ENCODE measurements at places on chromosomes 4 and X.

DNA sequence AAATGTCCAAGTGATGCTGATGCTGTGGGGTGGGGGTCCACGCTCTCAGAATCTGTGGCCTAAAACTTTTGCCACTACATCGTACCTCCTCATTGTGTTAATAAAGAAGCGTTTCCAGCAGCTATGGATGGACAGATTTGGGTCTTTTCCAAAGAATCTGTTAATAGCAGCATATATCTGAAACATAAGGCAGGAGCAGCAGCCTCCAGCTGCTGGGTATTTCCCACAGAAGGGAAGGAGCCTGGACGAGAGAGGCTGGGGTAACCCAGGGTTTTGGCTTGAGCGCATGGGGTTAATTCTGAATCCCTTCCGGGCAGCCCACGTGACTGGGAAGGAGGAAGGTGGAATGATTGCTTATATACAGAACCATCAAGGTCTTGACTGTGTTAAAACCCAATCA is 332.4 kb downstream of the BCOR start:
- H3K27ac ChIP-seq = no peak overlapping the region
- DNase-seq = no peak
- no peak overlapping the region for H3K4me3 ChIP-seq
- no peaks in the 10 kb centered on the region for H3K27me3 ChIP-seq
- no peaks in the 10 kb centered on the region for H3K4me1 ChIP-seq

GRCh38 chr4:177275999-177276398 is 33.7 kb upstream of the NEIL3 start:
- no peak overlapping the region for H3K4me3 ChIP-seq
- no peaks in the 10 kb centered on the region for H3K36me3 ChIP-seq
- no peaks in the 10 kb centered on the region for H3K27me3 ChIP-seq
- H3K27ac ChIP-seq = no peak overlapping the region
- no peak for DNase-seq

DNA sequence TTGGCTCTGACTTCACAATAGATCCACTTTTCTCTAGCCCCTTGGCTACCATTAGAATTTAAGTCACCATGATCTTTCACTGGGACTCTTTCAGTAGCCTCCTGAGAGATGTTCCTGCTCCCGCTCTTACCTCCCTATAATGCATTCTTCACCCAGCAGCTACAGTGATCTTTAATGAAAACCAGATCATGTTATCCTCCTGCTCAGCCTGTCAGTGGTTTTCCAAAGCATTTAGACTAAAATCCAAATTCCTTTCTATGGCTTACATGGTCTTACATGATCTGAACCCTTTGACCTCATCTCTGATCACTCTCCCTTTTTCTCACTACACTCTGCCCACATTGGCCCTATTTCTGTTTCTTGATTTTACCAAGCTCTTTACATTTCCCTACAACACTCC is 18.3 kb upstream of the RPS6KA3 start:
- no peaks in the 10 kb centered on the region for H3K27me3 ChIP-seq
- DNase-seq = no peak
- H3K27ac ChIP-seq = no peak overlapping the region
- peaks cover 11% of the 10 kb centered on the region for H3K4me1 ChIP-seq
- H3K4me3 ChIP-seq = no peak overlapping the region

GRCh38 chr4:176298664-176299063 is 21.1 kb upstream of the SPCS3 start:
- DNase-seq = no peak
- H3K4me3 ChIP-seq = no peak overlapping the region
- no peaks in the 10 kb centered on the region for H3K36me3 ChIP-seq
- H3K27ac ChIP-seq = no peak overlapping the region

GRCh38 chr4:139403462-139403861 is 50.5 kb upstream of the RAB33B start:
- peaks cover 3% of the 10 kb centered on the region for H3K27me3 ChIP-seq
- H3K36me3 ChIP-seq = peaks cover 9% of the 10 kb centered on the region
- peaks cover 8% of the 10 kb centered on the region for H3K4me1 ChIP-seq
- no peak overlapping the region for H3K4me3 ChIP-seq
- H3K27ac ChIP-seq = no peak overlapping the region
- no peak for DNase-seq

DNA sequence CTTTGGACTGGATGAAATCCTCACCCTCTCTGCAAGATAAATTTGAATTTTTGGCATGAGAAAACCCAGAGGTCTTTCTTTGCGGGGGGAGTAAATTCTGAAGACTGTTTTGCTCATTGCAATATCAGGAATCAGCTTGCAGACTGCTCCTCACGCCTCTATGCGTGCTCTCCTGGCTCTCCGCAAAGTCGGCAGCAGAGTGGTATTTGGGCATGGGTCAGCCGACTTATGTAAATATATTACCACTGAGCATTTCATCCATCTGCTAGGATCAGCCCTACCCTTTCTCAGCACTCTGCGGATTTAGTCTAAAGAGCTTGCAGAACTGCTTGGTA is 288.0 kb downstream of the ASMT start:
- no peaks in the 10 kb centered on the region for H3K36me3 ChIP-seq
- DNase-seq = no peak
- no peak overlapping the region for H3K27ac ChIP-seq
- peaks cover 4% of the 10 kb centered on the region for H3K4me1 ChIP-seq
- H3K4me3 ChIP-seq = no peak overlapping the region

DNA sequence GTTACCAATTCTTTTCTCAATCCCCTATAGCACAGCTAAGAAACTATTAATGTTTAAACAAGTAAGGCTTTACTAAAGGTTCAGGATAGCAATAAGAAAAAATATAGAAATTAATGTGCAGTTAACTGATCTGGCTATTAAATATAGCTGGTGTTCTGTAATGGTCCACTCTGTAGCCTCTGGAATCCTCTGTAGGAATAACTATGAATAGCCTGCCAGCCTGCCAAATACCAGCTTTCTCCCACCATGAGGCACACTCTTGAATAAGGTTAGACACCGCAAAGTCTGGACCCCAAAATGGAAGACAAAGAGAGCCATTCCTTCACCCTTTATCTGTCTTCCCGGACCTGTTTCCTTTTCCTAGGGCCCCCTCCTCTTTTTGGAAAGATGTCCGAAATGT is 30.6 kb downstream of the CEP44 start:
- H3K27ac ChIP-seq = no peak overlapping the region
- H3K4me3 ChIP-seq = no peak overlapping the region
- H3K4me1 ChIP-seq = no peaks in the 10 kb centered on the region
- H3K27me3 ChIP-seq = no peaks in the 10 kb centered on the region
- H3K36me3 ChIP-seq = no peaks in the 10 kb centered on the region

DNA sequence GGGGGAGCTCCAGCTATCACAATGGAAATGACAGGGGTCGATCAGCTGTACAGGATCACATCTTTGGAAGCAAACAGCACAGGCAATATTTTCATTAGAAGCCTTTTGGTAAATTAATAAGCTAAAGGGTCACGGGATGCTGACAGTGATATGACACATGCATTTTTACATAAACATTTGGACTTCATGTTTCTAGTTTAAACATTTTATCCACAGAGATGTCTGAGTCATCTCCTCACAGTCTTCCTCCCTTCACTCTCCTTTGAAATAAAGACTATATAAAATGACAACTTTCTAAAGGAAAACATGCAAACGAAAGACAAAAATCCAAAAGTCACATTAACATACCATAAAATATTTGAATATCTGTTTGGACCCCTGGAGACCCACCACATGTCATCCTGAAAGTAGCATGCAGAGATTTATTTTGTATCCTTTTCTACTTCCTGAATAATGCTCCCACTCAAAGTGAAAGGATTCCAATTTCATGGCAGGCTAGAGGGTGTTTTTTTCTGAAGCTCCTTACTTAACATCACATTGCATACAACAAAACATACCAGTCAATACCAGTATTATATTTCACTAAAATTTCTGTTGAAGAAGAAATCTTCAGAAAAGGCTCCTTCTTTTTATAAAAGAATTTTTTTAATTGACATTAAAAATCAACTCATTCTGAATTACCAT is 200.1 kb upstream of the PPARGC1A start:
- H3K36me3 ChIP-seq = no peaks in the 10 kb centered on the region
- no peak overlapping the region for H3K27ac ChIP-seq
- H3K27me3 ChIP-seq = peaks cover 2% of the 10 kb centered on the region
- DNase-seq = no peak

DNA sequence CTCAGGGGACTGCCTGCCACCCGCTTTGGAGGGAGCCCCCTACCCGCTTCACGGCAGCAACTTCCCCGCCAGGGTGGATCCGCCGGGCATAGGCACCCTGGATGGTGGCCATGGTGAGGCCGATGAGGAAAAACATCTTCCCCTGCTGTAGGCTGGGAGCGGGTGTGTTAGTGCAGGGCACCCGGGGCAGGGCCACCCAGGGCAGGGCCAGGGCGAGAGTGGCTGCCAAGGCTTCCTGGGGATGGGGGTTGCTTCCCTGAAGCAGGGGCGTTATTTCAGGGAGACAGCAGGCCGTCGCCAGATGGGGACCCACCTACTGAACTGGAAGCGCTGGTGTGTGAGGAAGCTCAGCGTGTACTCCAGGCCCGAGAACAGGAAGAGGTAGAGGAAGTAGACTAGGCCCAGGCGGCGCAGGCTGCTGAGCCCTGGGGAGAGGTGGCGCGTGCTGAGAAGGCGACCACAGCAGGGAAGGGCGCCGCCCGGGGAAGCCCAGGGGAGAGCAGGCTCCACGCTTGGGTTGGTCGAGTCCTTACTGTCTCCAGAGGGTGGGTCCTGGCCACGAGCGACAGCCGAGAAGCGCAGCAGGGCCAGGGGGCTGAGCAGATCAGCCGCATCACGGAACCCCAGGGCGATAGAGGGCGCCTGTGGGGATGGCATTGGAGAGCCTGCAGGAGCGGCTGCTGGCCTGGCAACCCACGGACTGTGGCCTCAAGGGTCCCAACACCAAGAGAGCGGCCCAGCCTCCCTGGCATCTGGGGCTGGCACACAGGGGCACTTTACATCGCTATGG is 31.5 kb downstream of the NOP14 start:
- H3K4me3 ChIP-seq = peak overlapping the region; percentile 65
- H3K4me1 ChIP-seq = peaks cover 15% of the 10 kb centered on the region
- H3K27me3 ChIP-seq = peaks cover 26% of the 10 kb centered on the region
- peaks cover 26% of the 10 kb centered on the region for H3K36me3 ChIP-seq
- peak; percentile 45 for DNase-seq

- H3K4me3 ChIP-seq = no peak overlapping the region
- H3K4me1 ChIP-seq = no peaks in the 10 kb centered on the region
- no peak for DNase-seq
Measured at GRCh38 chr4:178632415-178632814, 1190.2 kb upstream of the AGA start.

DNA sequence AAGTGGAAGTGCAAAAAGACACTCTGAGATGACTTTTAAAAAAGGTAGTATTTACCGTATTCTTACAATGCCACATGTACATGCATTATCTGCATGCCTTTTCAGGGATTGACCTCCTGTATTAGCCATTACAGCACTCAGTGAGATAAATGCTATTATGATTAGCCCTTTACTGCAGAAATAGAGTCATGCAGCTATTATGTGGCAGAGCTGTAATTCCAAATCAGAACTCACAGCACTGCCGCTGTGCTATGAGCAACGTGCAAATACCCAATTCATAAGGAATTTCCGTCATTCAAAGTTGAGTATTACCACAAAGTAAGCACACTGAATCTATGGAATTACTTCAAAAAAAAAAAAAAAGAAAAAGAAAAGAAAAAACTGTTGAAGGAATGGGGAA is 92.1 kb upstream of the SMAD1 start:
- DNase-seq = no peak
- no peak overlapping the region for H3K27ac ChIP-seq
- H3K27me3 ChIP-seq = no peaks in the 10 kb centered on the region
- peaks cover 26% of the 10 kb centered on the region for H3K4me1 ChIP-seq
- H3K4me3 ChIP-seq = no peak overlapping the region
- H3K36me3 ChIP-seq = no peaks in the 10 kb centered on the region

DNA sequence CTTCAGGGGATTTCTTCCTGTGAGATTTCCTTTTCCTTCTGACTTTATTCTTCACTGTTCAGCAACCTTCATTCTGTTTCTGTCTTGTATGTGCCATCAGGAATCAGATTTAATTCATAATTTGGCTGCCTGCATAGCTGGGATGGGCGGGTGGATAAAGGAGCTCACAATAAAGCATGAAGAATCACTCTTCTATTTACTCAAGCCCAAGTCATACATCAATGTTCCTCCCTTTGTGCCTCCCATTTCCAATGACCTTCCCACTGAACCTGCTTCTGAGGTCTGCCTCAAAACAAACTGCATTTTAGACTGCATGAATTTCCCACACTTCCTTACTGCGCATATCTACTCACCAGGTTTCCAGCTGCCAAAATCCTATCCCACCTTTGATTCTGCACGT is 14.0 kb downstream of the PDGFC start:
- no peaks in the 10 kb centered on the region for H3K36me3 ChIP-seq
- H3K27me3 ChIP-seq = peaks cover 3% of the 10 kb centered on the region
- peaks cover 42% of the 10 kb centered on the region for H3K4me1 ChIP-seq
- peak overlapping the region; percentile 84 for H3K27ac ChIP-seq
- DNase-seq = no peak

DNA sequence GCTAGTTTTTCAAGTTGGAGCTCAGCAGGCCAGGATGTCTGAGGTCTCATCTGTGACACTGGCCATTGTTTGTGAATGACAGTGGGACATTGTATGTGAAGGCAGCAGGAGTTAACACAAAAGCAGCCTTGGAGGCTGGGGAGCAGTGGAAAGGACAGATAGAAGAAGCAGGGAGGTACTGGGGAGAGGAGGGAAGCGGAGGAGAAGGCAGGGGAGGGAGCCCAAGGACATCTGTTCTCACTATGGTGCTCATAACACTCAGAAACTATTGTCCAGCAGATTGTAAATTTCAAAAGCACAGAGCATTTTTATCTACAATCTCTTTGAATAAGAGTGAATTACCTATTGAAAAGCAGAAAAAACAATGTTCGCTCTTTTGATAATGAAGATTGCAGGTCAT is 253.6 kb upstream of the DIPK2B start:
- no peaks in the 10 kb centered on the region for H3K27me3 ChIP-seq
- H3K27ac ChIP-seq = no peak overlapping the region
- H3K4me3 ChIP-seq = no peak overlapping the region
- no peaks in the 10 kb centered on the region for H3K36me3 ChIP-seq
- H3K4me1 ChIP-seq = peaks cover 2% of the 10 kb centered on the region

- no peak overlapping the region for H3K4me3 ChIP-seq
- no peak for DNase-seq
Measured at GRCh38 chrX:139803224-139803623, 95.3 kb upstream of the MCF2 start.

DNA sequence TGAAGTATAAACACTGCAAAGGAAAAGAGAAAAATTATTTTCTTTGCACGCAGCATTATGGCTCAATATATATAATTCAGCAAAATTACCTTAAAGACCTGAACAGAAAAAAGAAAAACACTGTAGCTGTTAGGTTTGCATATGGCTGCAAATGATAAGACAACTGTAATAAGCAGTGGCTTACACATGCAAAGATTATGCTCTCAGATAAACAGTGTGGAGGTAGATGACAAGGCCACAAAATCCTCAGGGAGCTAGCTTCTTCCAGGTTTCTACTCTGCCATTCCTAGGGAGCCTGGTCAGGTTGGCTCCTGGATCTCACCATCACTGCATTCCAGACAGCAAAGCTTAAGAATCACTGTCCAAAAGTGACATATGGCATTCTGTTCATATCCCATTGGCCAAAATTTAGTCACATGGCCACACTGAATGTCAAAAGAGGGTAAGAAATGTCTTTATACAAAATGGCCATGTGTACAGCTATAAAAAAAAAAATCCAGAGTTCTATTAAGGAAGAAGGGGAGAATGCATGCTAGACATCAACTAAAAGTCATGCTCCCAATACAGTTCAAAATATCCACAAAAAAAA is 195.2 kb upstream of the SLC7A11 start:
- no peak overlapping the region for H3K27ac ChIP-seq
- H3K27me3 ChIP-seq = no peaks in the 10 kb centered on the region
- no peaks in the 10 kb centered on the region for H3K4me1 ChIP-seq
- no peak for DNase-seq

GRCh38 chr4:99894998-99895397 is 771 bp upstream of the LAMTOR3 start:
- H3K4me1 ChIP-seq = peaks cover 10% of the 10 kb centered on the region
- no peak overlapping the region for H3K4me3 ChIP-seq
- H3K27ac ChIP-seq = peak overlapping the region; percentile 85
- H3K27me3 ChIP-seq = peaks cover 11% of the 10 kb centered on the region
- DNase-seq = no peak
- H3K36me3 ChIP-seq = peaks cover 5% of the 10 kb centered on the region
